ENCODE measurements at places on chromosomes 7 and 10. TPM values are rescaled to one million over a fixed set of nuclear protein-coding genes. Genes with fewer than 3 reads are reported as not detected.

The PITX3 gene
- not detected for total RNA-seq

The CYP3A7 gene
- total RNA-seq, result not detected

The GPR37 gene
- total RNA-seq, result 0.29 TPM

The SFTPA1 gene
- not detected for total RNA-seq

The PIK3CG gene
- total RNA-seq, result not detected

The PDE6C gene
- not detected for total RNA-seq

The ZNF212 gene
- total RNA-seq, result 9.0 TPM

The SMIM30 gene
- 47.1 TPM for total RNA-seq

The NEUROG3 gene
- not detected for total RNA-seq

GRCh38 chr7:1678571-1679325 is 8.7 kb downstream of the ELFN1 start:
- H3K36me3 ChIP-seq, result no peaks in the 10 kb centered on the region
- H3K27me3 ChIP-seq, result peaks cover 4% of the 10 kb centered on the region

DNA sequence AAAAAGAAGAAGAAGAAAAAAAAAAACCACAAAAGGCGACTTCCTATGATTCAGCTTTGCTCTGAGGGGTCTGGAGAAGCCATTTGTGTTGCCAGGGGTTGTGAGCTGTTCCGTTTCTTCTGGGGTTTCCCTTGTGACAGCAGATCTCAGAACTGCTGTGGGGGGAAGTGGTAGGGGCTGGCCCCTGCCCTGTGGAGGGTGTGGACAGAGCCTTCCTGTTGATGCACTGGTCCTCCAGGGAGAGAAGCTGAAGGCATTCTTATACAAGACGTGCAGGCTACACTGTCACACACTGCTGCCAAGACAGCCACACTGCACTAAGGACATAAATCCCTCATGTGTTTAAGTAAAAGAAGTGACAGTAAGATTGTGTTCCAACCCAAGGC is 17.3 kb upstream of the CSGALNACT2 start:
- H3K27me3 ChIP-seq, result peaks cover 7% of the 10 kb centered on the region
- H3K36me3 ChIP-seq, result no peaks in the 10 kb centered on the region
- H3K4me3 ChIP-seq, result no peak overlapping the region
- H3K27ac ChIP-seq, result no peak overlapping the region
- DNase-seq, result peak; percentile 89
- no peaks in the 10 kb centered on the region for H3K4me1 ChIP-seq

DNA sequence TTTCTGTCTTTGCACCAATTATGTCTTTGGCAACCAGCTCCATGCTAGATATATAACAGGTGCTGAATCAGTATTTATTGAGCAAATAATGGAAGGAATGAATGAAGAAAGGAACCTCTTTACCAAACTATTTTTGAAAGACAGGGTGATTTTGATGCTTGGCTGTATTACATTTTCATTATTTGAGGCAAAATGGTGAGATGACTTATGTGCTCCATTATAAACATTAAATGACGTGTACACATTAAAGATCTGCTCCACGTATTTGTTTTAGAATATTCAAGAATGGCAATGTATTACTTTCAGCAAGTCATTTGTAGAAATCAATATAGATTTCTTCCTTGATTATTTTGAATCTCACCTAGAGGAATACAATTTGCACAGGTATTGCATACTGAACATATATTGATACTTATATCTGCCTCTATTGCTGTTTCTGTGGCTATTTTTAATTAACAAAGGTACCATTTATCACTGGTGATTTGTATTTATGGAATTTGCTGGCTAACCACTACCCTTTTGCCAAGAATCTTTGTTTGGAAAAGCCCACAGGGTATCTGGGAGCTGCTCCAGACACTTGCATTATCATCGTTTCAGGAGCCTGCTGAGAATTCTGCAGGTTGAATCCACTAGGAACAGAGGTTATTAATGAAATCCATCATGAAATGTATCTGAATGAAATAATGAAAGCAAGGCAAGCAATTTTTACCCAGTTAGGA is 92.2 kb downstream of the SEMA3C start:
- DNase-seq, result no peak
- peaks cover 37% of the 10 kb centered on the region for H3K36me3 ChIP-seq
- H3K27me3 ChIP-seq, result no peaks in the 10 kb centered on the region
- no peak overlapping the region for H3K27ac ChIP-seq

- no peak overlapping the region for H3K27ac ChIP-seq
- H3K4me1 ChIP-seq, result peaks cover 7% of the 10 kb centered on the region
- DNase-seq, result no peak
- no peaks in the 10 kb centered on the region for H3K27me3 ChIP-seq
Measured at GRCh38 chr7:80463272-80463920, 48.5 kb downstream of the GNAT3 start.

- no peak overlapping the region for H3K27ac ChIP-seq
- DNase-seq, result no peak
- no peaks in the 10 kb centered on the region for H3K27me3 ChIP-seq
- no peak overlapping the region for H3K4me3 ChIP-seq
Measured at GRCh38 chr7:121101621-121102020, 113.1 kb downstream of the CPED1 start.

GRCh38 chr7:142804728-142805207 is 34.0 kb downstream of the PRSS2 start:
- H3K4me3 ChIP-seq, result no peak overlapping the region
- peaks cover 10% of the 10 kb centered on the region for H3K27me3 ChIP-seq
- no peaks in the 10 kb centered on the region for H3K36me3 ChIP-seq
- peaks cover 20% of the 10 kb centered on the region for H3K4me1 ChIP-seq
- H3K27ac ChIP-seq, result no peak overlapping the region

- peaks cover 62% of the 10 kb centered on the region for H3K36me3 ChIP-seq
- DNase-seq, result peak; percentile 5
- H3K27ac ChIP-seq, result peak overlapping the region; percentile 47
- H3K4me3 ChIP-seq, result no peak overlapping the region
Measured at GRCh38 chr7:66778201-66778600, 37.7 kb downstream of the RABGEF1 start.

GRCh38 chr10:11433657-11434056 is 177.8 kb downstream of the USP6NL start:
- no peaks in the 10 kb centered on the region for H3K36me3 ChIP-seq
- H3K27me3 ChIP-seq, result no peaks in the 10 kb centered on the region
- DNase-seq, result no peak
- no peak overlapping the region for H3K4me3 ChIP-seq
- no peak overlapping the region for H3K27ac ChIP-seq

- no peak for DNase-seq
- no peaks in the 10 kb centered on the region for H3K27me3 ChIP-seq
- H3K4me1 ChIP-seq, result peaks cover 20% of the 10 kb centered on the region
- no peak overlapping the region for H3K4me3 ChIP-seq
- H3K36me3 ChIP-seq, result no peaks in the 10 kb centered on the region
Measured at GRCh38 chr10:31758495-31758894, 170.1 kb downstream of the ARHGAP12 start.

DNA sequence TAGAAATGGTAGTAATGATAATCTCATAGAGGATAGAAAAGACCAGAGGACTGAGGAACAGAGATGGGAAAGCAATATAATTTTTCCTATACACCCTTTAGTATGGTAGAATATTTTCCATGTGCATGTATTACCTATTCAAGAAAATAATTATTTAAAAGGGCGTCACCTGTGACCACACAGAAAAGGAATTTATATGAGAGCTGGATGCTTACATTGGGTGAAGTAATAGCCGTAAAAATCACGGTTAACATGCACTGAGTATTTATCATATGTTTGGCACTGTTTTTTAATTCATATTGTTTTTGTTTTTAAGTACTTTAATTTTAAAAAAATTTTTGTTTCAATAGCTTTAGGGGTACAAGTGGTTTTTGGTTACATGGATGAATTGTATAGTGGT is 195.1 kb downstream of the IPMK start:
- H3K27me3 ChIP-seq, result peaks cover 28% of the 10 kb centered on the region
- DNase-seq, result no peak
- H3K36me3 ChIP-seq, result no peaks in the 10 kb centered on the region
- no peak overlapping the region for H3K27ac ChIP-seq
- no peak overlapping the region for H3K4me3 ChIP-seq

Data from osteoblast (primary cell).